ENCODE measurements at places on chromosomes 5 and 9.

DNA sequence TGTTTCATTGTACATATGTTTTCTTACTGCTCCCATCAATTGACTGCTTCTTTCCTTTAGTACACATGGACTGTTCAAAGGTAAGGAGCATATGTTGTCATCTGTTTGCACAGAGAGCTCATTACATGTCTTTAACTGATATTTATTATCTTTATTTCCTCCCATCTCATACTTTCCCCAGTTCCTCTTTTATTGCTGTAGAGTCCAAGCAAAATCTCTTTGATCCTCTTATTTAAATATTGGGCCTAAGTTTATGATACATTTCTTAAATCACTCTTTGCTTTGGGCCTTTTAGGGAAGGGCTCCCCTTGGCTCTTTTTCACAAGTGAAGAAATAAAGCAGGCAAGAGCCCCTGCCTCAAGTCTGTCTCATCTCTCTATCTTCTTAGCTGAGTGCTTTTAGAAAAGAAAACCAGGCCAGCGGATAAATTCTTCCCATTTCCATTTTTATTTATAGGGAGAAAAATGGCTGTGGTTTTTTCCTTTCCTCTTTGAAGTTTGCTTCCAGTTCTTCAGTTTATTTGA lies 152.4 kb downstream of the DOCK2 start:
- DNase-seq: no peak

GRCh38 chr5:67299231-67299735 lies 102.7 kb upstream of the CD180 start:
- DNase-seq: no peak

DNA sequence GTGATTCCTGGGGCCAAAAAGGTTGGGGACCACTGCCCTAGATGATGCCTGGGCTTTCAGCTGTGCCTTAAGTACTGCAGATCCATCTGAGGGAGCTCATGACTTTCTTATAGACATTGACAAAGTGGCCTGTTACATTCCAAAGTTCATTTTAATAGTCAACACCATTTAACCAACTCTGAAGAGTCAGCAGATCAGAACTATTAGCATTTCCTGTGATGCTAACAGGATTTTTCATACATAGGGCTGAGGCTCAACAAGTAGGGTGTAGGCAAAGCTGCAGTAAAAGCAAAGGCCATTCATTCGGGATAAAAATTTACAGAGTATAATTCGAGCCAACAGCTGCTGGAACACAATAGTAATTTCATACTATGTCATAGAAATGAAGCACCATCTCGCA lies 105.4 kb downstream of the LPAR1 start:
- DNase-seq: no peak

DNA sequence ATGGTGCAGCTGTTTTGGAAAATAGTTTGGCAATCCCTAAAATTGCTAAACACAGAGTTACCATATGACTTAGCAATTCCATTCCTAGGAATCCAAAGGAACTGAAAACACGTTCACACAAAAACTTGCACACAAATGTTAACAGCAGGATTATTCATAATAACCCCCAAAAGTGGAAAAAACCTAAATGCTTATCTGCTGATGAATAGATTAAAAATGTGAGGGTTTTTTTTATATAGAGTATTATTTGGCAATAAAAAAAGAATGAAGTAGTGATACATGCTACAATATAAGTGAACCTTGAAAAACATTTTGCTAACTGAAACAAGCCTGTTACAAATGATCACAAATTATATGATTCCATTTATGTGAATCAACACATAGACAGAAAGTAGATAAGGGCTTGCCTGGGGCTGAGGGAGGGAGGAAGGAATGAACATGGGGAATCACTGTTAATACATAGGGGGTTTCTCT lies 45.1 kb upstream of the TRIO start:
- DNase-seq: no peak

GRCh38 chr5:1108023-1108864 lies 3.6 kb downstream of the SLC12A7 start:
- DNase-seq: no peak

DNA sequence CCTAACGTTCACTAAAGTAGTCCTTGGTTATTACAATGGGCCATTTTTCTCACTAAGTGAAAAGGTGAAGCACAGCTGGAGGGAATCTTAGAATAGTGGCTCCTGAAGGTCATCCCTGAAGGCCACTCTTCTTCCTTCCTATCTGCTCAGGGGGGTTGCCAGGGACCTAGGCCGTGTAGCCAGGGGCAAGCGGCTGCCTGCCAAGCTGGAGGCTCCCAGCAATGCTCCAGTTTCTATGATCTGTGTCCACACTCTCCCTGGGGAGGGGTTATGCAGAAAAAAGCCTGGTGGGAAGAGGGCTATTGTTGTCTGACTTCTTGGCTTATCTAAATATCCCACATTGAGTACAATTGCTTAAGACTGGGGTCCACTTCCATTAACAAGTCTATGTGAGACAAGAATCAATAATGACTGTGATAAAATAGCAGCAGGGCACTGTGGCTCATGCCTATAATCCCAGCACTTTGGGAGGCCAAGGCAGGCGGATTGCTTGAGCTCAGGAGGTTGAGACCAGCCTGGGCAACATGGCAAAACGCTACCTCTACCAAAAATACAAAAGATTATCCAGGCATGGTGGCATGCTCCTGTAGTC lies 3.8 kb downstream of the NMRK1 start:
- no peak for DNase-seq

GRCh38 chr9:35424356-35425352 lies 65.3 kb upstream of the RUSC2 start:
- no peak for DNase-seq

GRCh38 chr5:150066901-150067396 lies 19.4 kb downstream of the CSF1R start:
- DNase-seq: no peak

- no peak for DNase-seq
Measured at GRCh38 chr5:179533907-179534306, 16.4 kb upstream of the RUFY1 start.

- no peak for DNase-seq
Measured at GRCh38 chr9:136046554-136046920, 48.6 kb downstream of the NACC2 start.

DNA sequence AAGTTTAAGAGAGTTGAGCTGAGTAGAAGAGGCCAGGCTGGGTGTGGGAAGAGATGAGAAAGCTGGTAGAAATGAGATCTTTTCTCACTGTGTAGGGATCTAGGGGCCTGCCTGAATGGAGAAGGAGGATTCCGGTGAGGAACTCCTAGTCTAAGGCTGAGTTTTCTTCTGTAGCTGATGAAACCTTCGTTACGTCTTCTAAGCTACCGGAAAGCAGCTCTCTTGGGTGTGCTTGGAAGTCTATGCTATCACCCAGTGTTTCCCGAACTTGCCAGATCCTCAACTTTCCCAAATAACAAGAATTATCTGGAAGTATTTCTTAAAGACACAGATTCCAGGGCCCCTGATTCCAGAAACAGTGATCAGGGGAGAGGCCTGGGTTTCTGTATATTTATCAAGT lies 55.4 kb upstream of the TNFSF15 start:
- DNase-seq: no peak

GRCh38 chr9:114226246-114227055 lies 71.1 kb downstream of the COL27A1 start:
- DNase-seq: no peak

GRCh38 chr5:135328128-135328687 lies 70.8 kb downstream of the MACROH2A1 start:
- DNase-seq: no peak

DNA sequence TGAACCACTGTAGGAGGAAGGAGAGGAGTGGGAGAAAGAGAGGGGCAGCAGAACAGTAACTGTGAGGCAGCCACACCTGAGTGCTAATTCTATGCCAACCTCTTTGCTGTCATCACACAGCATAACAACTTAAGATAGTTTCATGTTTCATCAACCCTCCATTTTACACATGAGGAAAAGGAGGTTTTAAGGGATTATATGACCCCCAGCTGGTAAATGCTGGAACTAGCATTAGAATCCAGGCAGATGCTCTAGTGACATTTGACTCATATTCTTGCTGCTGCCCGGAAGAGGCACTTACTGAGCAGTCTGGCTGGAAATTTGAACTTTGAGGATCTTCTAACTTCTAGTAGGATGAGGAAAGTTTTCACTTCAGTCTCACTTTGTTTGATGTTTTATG lies 24.1 kb upstream of the VLDLR start:
- no peak for DNase-seq

- no peak for DNase-seq
Measured at GRCh38 chr5:139982157-139982974, 60.7 kb downstream of the NRG2 start.

DNA sequence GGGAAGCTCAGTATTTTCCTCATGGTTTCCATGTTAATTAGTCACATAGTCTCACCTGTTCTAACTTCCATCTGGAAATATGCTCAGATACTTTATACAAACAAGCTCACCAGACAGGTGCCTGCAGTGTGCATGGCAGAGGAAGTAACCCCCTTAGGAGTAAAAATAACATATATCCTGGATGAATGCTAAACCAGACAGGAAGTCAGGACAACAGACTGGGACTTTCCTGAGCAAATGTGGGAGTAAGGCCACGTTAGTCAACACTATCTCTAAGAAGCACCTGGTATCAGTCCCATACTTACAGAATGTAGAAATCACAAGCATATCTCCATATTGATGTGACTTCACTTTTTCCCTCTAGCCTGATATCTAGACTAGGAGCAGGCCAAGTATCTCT lies 128.4 kb downstream of the SEC61B start:
- DNase-seq: no peak

DNA sequence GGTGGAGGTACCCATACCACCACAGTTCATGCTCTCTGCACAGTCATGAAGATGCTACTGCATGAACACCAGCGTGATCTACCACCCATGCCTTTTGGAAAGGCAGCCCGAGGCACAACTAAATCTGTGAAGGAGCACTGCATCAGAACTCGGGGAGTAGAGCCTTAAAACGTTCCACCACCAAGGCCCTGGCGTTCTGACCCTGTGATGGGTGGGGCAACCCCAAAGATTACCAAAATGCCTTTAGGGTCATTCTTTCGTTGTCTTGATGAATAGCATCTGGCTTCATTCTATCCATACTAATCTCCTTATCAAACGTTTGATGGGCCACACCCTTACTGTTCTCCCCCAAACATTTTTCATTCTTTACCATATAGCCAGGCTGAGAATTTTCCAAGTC lies 97.9 kb downstream of the ADAMTS6 start:
- no peak for DNase-seq

DNA sequence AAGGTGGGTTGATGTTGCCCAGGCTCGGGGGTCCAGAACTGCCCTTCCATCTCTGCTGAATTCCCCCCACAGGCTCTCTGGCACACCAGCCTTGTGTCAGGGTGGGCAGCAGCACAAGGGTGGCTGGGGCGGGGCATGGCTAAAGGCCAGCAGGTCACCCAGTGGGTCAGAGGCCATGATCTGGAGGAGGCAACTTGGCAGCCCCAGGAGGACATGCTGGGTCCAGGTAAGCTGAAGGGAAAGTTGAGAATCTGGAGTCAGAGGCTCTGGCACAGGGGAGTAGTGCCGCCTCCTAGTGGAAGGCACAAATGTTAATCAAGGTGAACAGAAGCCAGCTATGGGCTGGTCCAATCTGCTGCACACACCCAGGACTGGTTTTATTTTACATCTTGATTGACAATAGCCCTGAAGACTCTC lies 6.2 kb downstream of the TMEM8B start:
- DNase-seq: no peak

GRCh38 chr5:178290376-178290775 lies 57.8 kb upstream of the PHYKPL start:
- no peak for DNase-seq

- DNase-seq: no peak
Measured at GRCh38 chr9:121612511-121612998, 38.9 kb upstream of the DAB2IP start.

GRCh38 chr5:166074582-166075481 lies 2216.6 kb upstream of the WWC1 start:
- no peak for DNase-seq

- peak; percentile 26 for DNase-seq
Measured at GRCh38 chr9:134099123-134099761, 31.4 kb upstream of the BRD3 start.

DNA sequence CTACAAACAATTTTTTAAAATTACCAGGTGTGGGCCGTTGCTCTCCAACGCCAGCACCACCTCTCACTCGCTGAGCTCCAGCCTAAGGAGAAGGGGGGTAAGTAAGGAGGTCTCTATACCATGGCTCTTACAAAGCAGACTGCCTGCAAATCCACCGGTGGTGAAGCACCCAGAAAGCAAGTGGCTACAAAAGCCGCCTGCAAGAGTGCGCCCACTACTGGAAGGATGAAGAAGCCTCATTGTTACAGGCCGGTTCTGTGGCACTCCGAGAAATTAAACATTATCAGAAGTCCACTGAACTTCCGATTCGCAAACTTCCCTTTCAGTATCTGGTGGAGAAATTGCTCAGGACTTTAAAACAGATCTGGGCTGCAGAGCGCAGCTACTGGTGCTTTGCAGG lies 46.0 kb downstream of the CDO1 start:
- no peak for DNase-seq

GRCh38 chr5:147522435-147522834 lies 12.6 kb upstream of the DPYSL3 start:
- no peak for DNase-seq

DNA sequence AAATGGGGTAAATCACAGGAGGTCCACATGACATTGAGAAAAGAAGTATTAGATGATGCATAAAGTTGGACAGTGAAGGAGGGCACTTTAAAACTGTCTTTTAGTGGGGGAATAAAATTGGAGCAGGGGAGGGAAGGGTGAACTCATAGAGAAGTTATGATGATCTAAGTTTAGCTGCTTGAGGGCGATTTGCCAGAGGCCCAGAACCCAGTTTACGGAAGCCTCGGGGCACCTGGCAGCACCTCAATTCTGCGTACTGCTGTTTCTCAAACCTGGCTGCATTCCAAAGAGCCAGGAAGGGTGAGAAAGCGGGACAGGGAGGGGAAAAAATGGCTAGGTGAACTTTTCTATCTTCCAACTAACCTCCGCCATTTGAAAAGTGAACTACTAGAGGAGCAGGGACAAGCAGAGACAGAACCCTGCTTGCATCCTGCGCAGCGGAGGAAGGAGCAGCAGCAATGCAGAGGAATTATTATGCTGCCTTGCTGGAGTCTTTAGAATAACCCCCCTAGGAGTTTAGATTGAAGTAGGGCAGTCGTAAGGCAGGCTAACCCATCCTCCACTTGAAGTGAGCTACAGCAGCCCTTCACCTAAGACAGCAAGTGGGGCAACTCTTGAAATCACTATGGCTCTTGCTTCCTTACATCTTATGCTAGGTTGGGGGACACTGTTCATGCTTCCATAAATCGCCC lies 316.8 kb downstream of the BRINP1 start:
- no peak for DNase-seq

GRCh38 chr9:90457386-90458190 lies 185.0 kb downstream of the DIRAS2 start:
- no peak for DNase-seq

Measured in stimulated activated CD8-positive, alpha-beta memory T cell treated with anti-CD3 and anti-CD28 coated beads, Interleukin-2, amount 100 ng/mL, for 1 hour (primary cell).